ENCODE measurements at places on chromosomes 6 and 20.

DNA sequence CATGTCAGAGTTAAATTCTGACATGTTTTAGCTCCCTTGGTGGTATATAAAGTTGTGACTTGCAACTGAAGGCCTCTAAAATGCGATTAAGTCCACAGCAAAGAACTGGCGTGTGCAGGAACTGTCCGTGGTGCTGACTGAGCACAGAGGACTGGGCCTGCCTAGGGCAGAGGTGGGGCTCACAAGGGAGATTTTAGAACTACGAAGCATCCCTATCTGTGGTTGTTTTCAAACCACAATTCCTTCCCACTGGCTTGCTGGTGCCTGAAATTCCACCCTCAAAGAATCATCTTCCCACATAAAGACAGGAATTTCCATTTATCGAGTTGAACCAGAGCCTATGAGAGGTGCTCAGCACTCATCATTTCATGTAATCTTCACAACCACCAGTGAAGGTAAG is 30.1 kb downstream of the RIMS4 start:
- DNase-seq: peak; percentile 72
- H3K27me3 ChIP-seq: peaks cover 27% of the 10 kb centered on the region
- H3K4me1 ChIP-seq: no peaks in the 10 kb centered on the region
- no peak overlapping the region for H3K27ac ChIP-seq

GRCh38 chr6:17816921-17817611 is 110.3 kb upstream of the NUP153 start:
- no peak overlapping the region for H3K4me3 ChIP-seq
- H3K27me3 ChIP-seq: no peaks in the 10 kb centered on the region
- H3K36me3 ChIP-seq: peaks cover 28% of the 10 kb centered on the region
- no peak for DNase-seq

DNA sequence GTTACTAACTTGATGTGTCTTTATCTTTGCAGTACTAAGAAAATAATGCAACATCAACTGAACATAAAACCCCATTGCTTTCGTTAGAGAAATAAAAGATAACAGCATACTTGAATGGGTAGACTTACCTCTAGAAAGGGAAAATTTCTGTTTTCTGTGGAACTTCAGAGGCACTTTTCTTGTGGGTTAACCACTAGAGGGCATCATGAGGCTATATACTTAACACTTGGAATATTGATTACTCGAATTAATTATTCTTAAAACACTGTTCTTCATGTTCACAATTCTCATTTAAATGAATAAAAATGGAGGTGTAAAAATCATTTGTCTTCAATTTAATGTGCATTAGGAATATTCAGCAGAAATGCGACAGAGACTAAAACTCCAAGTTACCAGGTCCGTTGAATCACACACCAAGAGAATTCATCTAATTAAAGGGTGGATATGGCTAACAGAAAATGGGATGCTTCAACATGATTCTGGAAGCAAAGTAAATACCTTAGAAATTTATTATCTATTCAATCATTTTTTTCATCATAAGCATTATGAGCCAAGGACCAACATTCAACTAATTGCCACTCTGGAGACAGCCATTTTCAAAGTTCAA is 330.8 kb upstream of the PREP start:
- peaks cover 6% of the 10 kb centered on the region for H3K4me1 ChIP-seq
- no peak overlapping the region for H3K27ac ChIP-seq
- no peak overlapping the region for H3K4me3 ChIP-seq
- H3K36me3 ChIP-seq: no peaks in the 10 kb centered on the region
- peaks cover 5% of the 10 kb centered on the region for H3K27me3 ChIP-seq
- no peak for DNase-seq

DNA sequence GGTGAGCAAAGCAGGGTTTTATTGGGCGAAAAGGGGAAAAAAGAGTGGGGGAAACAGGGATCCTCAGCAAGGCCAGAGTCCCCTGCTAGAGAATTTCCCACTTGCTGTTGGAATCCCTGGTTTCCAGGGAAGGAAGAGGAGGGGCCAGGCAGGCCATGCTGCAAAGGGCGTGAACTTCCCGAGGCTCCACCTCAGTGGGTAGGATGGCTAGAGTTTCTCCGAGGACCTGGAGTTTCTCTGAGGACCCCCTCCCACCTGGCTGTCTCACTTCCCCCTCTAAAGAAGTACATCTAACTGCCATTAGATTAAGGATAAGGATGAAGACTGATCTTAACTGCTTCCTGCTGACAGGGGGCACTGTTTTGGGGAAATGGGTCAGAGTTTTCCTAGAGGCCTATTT is 1239.3 kb upstream of the GJE1 start:
- no peak overlapping the region for H3K27ac ChIP-seq
- no peak for DNase-seq
- no peaks in the 10 kb centered on the region for H3K4me1 ChIP-seq

DNA sequence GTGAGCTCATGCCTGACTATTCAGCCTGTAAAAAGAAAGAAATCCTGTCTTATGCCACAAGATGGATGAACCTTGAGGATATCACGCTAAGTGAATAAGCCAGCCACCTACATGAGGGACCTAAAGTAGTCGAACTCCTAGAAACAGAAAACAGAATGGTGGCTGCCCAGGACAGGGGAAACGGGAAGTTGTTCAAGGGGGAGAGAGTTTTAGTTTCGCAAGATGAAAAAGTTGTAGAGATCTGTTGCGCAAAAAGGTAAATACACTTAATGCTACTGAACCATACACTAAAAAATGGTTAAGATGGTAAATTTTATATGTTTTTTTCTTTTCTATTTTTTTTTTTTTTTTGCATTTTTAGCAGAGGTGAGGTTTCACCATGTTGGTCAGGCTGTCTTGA is 74.1 kb upstream of the RALY start:
- no peaks in the 10 kb centered on the region for H3K27me3 ChIP-seq
- no peaks in the 10 kb centered on the region for H3K36me3 ChIP-seq
- no peak overlapping the region for H3K27ac ChIP-seq
- H3K4me3 ChIP-seq: no peak overlapping the region

GRCh38 chr20:49386848-49387580 is 95.5 kb downstream of the KCNB1 start:
- H3K27me3 ChIP-seq: peaks cover 25% of the 10 kb centered on the region
- no peak overlapping the region for H3K4me3 ChIP-seq
- no peak overlapping the region for H3K27ac ChIP-seq
- DNase-seq: no peak

DNA sequence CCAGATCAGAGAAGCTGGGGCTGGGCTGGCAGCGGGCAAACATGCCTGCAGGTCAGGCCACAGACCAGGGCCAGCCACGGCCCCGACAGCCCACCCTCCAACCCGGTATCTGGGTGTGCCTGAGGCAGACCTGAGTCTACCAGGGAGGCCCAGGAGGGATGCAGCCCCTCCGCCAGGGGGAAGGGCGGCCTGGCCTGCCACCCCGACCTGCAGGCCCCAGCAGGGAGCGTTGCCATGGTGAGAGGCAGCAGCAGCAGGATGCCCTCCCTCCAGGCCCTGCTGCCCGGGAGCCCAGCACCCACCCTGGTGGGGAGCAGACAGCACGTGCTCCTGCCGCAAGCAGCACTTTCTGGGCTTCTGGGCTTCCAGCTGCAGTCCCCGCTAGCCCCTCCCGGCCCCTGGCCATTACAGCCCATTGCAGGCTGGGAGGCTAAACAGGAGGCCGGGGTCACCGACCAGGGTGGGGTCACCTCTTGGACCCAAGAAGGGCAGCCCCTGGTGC is 3.8 kb upstream of the EEF1A2 start:
- DNase-seq: no peak
- H3K36me3 ChIP-seq: peaks cover 3% of the 10 kb centered on the region
